ENCODE measurements at places on chromosomes 13 and 19.

DNA sequence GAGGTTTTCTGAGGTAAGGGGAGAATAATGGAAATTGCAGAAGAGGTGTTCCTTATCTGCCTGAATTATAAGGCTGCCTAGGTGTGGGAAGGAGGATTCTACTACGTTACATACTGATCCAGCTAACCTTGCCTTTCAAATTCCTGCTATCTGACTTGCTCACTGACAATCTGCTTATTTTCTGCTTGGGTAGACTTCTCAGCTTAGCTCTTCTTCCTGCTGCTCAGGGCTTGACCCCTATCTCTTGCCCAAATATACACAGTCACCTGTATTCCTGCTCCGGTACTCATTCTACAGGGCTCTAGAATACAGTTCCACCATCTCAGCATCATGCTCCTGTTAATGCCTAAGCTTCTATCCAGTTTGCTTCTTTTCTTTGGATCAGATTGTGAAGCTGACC is 1607.6 kb downstream of the OLFM4 start:
- DNase-seq, result no peak

DNA sequence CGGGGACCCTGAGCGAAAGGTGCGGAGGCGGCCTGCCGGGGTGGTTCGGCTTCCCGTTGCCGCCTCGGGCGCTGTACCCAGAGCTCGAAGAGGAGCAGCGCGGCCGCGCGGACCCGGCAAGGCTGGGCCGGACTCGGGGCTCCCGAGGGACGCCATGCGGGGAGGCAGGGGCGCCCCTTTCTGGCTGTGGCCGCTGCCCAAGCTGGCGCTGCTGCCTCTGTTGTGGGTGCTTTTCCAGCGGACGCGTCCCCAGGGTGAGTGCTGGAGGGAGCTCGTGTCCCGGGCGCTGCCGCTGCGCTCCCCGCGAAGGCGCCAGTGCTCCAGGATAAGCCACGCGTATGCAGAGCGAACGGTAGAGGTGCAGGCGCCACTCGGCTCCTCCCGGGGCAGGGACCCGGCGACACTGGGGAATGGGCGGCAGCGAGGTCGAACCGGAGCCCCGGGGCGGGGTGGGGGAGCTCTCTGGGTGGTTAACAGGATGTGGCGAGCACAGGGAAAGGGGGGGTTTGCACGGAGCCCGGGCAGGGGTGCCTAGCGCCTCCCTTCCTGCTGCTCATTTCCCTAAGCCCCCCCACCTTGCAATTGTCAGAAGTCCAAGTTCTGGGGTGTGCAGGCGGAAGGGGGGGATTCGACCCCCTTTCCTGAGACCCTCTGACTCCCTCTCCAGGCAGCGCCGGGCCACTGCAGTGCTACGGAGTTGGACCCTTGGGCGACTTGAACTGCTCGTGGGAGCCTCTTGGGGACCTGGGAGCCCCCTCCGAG is at the start of gene IL27RA:
Gene IL27RA, plus strand, starts transcription at position 44 of the 762 bp plus-strand sequence. Its CDS starts 111 bp downstream, at position 155.
- DNase-seq, result peak; percentile 67

- no peak for DNase-seq
Measured at GRCh38 chr13:114103801-114104654, 28.4 kb downstream of the RASA3 start.

DNA sequence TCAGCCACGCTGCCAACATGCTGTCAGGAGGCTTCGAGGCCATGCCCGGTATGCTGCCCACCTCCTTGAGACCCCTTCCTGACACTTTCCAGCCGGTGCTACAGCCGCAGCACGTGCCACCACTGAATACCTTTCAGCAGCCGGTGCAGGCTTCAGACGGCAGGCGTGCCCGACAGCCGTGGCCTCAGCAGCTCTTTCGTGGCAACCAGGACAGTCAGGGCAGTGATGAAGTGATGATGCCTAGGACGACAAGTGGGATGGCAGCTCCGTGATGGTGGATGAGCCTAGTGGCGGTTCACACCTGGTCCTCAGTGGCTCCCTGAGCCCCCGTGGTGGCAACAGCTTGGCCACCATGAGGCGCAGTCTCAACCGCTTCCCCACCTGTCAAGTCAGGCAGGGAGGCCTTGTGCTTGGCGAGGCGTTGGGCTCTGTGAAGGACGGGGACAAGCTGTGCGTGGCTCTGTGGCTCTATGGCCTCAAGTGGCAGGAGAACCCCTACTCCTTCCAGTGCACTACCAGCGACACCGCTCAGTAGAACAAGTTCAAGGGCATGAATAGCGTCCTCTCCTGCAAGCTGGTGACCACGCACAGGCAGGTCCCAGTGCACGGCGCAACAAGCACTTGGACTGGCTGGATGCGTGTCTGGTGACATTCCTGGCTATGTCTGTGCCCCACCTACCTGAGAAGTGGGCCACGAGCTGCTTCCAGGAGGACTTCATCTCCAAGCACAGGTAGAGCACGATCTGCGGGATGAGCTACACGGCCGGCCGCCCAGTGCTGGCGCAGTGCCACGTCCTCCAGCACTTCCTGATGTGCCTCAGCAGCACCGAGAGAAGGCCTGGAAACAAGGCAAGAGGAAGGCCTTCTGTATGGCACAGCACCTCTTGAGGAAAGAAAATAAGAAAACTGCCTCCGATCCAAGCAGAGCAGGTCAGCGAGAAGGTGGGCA is 18.2 kb upstream of the ZNF14 start:
- DNase-seq, result no peak

DNA sequence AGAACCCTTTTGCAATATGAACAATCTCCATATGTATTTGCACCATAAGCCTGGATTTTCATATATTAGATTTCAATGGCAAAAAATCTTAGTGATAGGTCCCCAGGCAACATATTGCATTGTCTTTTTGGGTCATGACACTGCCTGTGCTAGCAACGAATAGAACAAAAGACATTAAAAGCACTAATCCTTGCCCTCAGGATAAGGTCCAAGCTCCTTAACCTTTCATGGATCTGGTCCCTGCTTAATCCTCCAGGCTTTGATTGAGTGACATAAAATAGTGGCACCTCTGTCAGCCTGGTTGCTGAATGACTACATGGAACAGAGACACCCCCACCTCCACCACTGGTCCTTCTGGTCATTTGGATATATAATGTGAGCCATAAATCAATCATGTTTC is 134.4 kb downstream of the RBM26 start:
- no peak for DNase-seq

GRCh38 chr13:103062079-103062478 is 4.1 kb downstream of the SLC10A2 start:
- no peak for DNase-seq

- DNase-seq, result peak; percentile 38
Measured at GRCh38 chr19:19053508-19054314, 10.1 kb upstream of the SLC25A42 start.

DNA sequence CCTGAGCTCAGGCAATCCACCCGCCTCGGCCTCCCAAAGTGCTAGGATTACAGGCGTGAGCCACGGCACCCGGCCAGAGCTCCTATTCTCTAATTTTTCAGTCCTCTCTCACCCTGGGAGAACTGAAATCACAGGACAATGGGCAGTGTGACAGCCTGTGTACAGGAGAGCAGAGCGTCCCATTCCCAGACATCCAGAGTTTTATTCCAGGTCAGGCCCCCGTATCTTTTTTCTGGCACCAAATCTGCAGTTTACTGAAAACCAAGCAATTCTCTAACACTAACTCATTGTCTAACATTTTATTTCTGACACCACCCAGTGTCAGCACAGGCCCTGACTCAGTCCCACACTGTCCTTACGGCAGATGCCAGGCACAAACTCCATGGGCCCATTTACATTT is 6.7 kb downstream of the ZNF708 start:
- no peak for DNase-seq

DNA sequence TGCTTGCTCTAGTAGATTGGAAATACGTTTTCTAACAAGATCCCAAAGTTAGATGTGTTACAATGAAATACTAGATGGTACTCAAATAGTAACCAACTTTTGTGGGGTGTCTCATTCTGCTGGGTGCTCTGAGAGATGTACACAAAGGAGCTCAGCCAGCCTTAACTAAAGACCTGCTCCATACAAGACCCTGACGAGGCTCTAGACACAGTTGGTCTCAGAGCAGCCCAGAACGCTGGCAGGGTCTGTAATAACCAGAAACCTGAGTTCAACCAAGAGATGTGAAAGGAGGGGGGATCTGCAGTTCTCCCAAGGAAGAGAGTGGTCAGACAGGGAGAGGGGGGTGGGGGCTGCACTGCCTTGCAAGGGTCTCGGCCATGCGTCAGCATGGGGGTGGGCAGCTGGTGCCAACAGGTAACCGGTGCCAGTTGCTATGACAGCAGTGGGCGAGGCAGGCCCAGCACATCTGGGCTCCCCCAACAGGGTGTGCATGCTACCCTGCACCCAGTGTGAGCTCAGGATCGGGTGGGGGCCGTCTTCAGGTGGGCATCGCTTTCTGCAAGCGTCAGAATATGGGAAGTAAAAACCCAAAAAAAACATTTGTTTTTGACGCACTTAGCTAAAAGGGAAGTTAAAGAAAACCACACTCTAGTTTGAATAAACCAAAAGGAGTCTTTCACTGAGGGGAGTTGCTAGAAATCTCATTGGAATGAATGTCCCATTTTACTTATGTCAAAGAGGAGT is 68.0 kb upstream of the GPR183 start:
- DNase-seq, result no peak

DNA sequence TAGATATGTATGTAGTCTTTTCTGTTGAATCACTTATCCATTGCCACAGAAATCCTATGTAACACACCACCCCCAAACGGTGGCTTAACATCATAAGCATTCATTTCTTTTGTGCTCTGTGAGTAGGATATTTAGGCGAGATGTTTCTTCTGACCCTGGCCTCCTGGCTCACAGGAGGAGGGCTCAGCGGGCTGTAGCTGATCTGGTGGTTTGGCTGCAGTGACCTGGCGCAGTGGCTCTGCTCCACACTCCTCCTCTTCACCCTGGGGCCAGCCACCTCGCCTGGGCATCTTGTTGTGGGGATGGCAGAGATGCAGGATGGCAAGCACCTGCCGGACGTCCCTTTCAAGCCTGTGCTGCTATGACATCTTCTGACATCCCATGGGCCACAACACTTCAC is 147.1 kb upstream of the IRS2 start:
- DNase-seq, result no peak

DNA sequence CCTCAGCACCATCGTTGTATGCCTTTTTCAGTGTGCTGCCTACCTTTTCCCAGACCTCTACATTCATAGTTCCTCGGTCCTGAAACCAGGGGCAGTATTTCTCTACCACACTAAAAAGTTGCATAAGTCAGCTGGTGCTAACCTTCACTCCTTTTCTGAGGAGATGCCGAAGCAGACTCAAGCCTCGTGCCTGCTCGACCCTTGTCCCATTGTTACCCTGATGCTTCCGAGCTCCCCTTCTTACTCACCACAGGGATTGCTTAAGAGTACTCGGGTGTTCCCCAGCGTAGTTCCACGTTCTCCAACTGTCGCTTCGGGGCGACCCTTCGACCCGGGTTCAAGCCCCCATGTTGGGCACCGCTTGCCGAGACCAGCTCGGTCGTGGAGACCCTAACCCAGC is 19.0 kb upstream of the IL17D start:
- no peak for DNase-seq

DNA sequence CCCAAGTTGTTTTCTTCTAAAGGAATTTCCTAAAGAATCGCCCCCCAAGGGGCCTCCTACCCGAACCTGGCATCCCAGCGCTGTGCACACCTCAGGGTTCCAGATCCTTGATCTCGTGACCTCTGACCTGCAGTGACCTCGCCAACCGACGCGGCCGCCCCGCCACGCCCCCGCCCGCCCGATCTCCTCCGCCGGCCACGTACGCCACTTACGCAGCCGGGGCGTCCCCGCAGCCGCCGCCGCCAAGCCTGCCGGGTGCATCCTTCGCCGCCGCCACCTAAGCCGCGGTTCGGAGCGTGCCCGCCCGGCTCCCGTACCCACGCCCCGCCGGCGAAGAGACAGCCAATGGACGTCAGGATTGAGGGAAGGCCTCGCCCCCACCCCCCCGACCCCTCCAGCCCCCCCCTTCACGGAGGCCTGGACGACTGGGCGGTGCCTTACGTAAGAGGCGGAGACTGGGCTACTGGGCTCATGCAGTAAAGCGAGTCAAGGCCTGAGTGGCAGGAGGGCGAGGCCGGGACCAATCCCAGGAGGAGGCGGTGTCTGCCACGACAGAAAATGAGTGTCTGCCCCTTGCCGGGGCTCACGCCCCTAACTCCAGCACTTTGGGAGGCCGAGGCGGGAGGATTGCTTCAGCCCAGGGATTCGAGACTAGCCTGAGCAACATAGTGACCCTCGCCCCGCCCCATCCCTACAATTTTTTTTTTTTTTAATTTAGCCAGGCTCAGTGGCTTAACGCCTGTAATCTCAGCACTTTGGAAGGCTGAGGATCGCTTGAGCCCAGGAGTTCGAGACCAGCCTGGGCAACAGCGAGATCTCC is at the start of gene YIF1B:
Gene YIF1B, minus strand, starts transcription at position 291 of the 820 bp plus-strand sequence. Its CDS starts 30 bp downstream, at position 261.
- peak; percentile 97 for DNase-seq

DNA sequence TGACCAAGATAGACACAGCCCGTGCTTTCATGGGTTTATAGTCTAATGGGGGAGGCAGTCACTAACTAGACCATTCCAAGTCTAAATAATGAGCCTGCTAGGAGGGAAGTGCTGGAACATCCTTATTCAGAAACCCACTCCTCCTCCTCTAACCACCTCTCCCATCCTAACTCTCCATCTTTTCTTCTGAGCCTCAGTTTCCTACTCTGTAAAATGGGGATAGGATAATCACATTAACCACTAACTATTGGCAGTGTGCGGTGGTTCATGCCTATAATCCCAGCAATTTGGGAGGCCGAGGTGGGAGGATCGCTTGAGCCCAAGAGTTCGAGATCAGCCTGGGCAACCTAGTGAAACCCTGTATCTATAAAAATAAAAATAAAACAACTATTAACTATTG is 68.7 kb downstream of the MAP4K1 start:
- DNase-seq, result no peak

DNA sequence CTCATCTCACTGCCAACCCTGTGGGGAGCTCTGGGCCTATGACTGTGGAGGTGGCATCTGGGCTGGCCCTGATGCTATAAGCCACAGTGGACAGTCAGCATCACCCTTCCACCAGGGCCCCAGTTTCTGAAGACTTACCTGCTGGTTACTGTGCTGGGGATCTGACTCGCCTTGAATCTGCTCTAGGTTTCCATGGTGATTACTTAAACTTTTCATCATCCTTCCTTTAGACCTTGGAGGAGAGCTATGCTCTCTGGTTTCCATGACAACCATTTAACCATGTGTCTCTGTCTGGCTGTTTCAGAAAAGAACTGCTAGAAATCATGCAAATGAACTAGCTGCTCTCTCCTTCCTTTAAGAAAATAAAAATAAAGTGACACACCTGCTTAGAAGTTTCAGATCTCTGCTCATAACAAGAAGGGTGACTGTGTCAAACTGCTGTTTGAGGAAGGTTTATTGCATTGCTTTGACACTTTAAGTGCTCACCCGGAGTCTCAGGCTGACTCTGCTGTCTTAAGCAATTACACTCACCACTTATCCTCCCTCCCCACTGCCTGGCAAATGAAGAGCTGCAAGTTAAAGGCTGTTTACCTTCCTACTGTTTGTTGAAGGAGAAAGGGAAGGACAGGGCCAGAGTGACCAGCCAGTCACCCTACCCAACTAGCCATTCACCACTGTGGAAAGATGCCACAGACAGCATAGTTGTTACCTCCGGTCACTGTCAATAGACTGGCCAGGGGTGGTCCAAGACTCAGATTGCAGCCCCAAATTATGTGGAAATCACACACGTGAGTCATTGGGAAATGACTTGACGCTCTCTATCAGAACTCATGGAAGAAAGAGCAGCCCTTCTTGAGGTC is 87.6 kb downstream of the HSPH1 start:
- DNase-seq, result peak; percentile 71

GRCh38 chr13:48400850-48401291 is 12.0 kb downstream of the LPAR6 start:
- no peak for DNase-seq

All from stimulated activated CD4-positive, alpha-beta T cell treated with anti-CD3 and anti-CD28 coated beads, Interleukin-1b, Interleukin-23, amount 100 ng/mL, for 48 hours (primary cell).